NCI-H345 (cell line): ENCODE measurements at places on chromosomes 5 and 9.

GRCh38 chr9:108300306-108301287, 555.2 kb downstream of the ACTL7B start:
- no peak for DNase-seq

- no peak for DNase-seq
These were observed 280.3 kb upstream of the CDH9 start for GRCh38 chr5:27318701-27319100.

DNA sequence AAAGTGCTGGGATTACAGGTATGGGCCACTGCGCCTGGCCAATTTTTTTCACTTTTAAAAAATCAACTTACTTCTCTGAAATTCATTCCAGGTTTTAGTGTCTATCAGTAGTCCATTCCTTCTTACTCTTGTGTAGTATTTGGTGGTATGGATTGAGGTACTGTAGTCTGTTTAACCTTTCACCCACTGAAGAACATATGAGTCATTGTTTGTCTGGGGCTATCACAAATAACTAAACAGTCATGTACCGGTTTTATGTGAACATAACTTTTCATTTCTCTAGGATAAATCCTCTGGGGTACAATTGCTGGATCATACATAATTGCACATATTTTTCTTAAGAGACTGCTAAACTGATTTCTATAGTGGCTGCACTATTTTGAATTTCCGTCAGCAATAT, 1188.0 kb upstream of the CDH9 start:
- DNase-seq = no peak

DNA sequence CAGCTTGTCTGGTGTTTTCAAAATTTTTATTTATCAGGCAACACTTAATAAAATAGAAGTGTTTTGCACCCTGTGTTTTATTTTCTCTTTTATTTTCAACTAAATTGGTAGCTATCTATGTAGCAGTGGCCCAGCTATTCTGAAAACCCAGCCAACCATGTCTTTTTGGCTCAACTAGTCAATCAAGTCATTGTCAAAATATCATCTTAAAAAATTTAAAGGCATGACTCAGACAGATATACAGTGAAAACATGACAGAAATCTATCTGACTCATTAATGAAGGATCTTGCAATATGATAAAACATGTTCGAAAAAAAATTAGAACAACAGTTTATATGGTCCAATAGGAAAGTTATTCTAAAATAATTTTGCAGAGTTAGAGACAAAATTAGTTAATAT, 75.1 kb downstream of the HSD17B4 start:
- no peak for DNase-seq

- DNase-seq = no peak
These were observed 5.8 kb upstream of the TRIM41 start for GRCh38 chr5:181217111-181217802.

DNA sequence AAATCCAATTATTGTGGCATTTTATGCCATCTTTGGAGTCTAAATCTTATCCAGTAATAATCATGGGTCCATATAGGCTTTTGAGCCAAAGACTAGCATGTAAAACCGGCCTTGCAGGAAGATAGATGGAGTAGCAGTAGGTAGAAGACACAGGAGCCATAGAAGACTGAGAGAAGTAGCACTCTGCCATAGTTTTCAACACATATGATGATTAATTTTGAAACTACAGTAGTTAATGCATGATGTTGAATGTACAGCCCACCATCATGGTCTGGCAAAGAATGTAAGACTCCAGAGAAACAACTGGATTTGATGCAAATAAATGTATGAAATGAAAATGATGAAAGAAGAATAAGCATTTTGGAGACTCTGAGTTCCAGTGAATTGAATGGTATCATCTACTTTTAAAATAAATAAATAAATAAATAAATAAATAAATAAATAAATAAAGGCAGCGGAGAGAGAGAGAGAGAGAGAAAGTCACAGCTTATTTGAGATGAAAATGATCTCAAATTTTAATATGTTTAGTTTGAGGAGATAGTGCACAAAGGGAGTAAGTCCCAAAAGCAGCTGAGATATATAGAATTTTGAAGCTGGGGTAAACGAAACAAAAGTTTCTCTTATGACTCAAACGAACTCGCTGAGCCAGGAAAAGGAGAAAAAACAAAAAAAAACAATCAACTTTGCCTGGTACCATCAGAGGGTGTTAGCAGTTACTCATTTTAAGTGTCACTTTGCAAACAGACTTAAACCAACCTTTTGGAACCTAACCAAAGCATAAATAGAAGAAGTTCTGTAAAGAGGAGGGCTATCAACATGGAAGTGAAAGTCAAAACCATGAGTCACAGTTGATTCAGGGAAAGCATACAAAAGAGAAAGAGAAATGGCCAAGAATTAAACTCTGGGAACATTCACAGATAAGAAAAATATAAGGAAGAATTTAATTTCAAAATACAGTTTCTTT, 388.7 kb downstream of the CETN3 start:
- DNase-seq = peak; percentile 8

DNA sequence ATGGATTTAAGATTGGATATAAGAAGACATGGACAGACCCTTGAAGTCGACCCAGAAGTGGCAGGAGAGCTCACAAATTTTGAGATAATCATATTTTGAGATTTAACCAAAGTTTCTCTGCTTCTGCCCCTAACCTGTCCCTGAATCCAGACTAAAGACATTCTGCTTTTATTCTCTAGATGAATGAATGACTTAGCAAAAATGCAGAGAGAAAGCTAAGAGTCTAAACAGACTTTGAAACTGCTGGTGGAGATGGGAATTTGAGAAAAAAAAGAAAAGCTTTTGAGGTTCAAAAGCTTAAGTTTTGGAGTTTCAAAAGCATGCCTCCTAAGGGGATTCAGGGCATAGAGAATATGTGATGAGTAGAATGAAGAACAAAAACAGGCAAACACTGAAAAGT, 85.2 kb upstream of the KLF9 start:
- no peak for DNase-seq

DNA sequence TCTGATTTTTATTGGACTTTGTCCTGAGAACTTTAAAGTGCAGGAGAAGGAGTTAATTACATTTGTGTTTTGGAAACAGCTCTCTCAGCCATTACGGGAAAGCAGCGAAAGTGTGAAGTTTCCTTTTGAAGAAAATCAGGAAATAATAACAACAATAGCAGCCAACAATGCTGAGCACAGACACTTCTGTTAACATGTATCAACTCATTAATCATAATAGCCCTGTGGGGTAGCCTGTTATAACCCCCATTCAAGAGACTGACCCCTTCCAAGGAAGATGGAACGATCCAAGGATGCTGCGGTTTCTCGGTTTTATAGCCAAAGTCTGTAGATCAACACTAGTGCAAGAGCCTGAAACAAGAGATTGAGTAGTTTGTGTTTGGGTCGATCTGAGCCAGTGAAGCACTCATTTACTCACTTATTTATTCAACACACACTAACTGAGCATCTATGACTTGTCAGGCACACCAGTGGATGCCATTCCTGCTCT, 195.5 kb downstream of the DRD1 start:
- DNase-seq = no peak

GRCh38 chr5:160466889-160467554, 45.4 kb downstream of the PTTG1 start:
- no peak for DNase-seq

GRCh38 chr5:142292249-142292648, 32.6 kb downstream of the SPRY4 start:
- DNase-seq = no peak
